ENCODE measurements at places on chromosomes 7 and 10.

DNA sequence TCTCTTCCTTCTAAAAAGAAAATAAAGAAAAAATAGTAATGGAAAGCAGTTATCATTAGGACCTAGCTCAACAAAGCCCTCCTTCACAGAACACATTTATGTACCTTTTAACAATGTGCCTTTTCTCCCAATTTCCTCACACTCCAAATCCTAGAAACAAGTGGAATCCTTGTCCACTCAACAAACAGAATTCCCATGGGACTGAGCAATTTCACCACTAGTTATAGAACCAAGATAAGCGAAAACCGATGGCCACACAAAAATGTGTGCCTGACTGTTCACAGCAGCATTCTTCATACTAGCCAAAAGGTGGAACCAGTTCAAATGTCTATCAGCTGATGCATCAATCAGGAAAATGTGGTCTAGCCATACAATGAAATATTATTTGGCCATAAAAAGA is 17.3 kb downstream of the DCLRE1C start:
- no peak for DNase-seq

- DNase-seq, result no peak
These were observed 133.6 kb downstream of the GRK5 start for GRCh38 chr10:119340893-119341458.

- DNase-seq, result no peak
These were observed 105.7 kb downstream of the ATE1 start for GRCh38 chr10:121822180-121822579.

GRCh38 chr7:119197877-119198527 is 973.5 kb downstream of the ANKRD7 start:
- no peak for DNase-seq
